ENCODE measurements at places on chromosomes 5 and 9.

DNA sequence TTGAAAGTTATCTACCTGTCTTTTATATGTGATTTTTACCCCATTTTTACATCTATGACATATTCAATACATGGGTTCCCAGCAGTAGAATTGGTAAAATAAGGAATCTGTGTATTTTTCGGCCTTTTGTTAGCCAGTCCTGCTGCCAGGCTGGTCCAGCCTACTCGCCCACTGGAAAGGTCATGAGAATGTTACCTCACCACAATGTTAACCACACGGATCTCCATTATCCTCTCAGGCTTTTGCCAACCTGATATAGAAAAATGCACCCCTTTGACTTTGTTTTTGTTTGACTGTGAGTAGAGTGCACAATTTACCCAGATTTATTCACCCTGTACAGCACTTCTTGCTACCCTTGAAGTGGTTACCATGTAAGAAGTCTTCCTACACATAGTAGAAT lies 167.2 kb downstream of the CTNND2 start:
- DNase-seq = no peak

- DNase-seq = no peak
Observed at GRCh38 chr9:86036555-86036954, 62.8 kb downstream of the GOLM1 start.

GRCh38 chr9:135530146-135530545 lies 8.9 kb downstream of the LCN1 start:
- no peak for DNase-seq

GRCh38 chr9:88816591-88816990 lies 174.7 kb upstream of the S1PR3 start:
- DNase-seq = no peak

- DNase-seq = no peak
Observed at GRCh38 chr5:160306696-160307095, 5.7 kb downstream of the CCNJL start.

- no peak for DNase-seq
Observed at GRCh38 chr5:131381777-131382176, 117.9 kb downstream of the CDC42SE2 start.

- DNase-seq = no peak
Observed at GRCh38 chr5:16992006-16992405, 55.9 kb upstream of the MYO10 start.

DNA sequence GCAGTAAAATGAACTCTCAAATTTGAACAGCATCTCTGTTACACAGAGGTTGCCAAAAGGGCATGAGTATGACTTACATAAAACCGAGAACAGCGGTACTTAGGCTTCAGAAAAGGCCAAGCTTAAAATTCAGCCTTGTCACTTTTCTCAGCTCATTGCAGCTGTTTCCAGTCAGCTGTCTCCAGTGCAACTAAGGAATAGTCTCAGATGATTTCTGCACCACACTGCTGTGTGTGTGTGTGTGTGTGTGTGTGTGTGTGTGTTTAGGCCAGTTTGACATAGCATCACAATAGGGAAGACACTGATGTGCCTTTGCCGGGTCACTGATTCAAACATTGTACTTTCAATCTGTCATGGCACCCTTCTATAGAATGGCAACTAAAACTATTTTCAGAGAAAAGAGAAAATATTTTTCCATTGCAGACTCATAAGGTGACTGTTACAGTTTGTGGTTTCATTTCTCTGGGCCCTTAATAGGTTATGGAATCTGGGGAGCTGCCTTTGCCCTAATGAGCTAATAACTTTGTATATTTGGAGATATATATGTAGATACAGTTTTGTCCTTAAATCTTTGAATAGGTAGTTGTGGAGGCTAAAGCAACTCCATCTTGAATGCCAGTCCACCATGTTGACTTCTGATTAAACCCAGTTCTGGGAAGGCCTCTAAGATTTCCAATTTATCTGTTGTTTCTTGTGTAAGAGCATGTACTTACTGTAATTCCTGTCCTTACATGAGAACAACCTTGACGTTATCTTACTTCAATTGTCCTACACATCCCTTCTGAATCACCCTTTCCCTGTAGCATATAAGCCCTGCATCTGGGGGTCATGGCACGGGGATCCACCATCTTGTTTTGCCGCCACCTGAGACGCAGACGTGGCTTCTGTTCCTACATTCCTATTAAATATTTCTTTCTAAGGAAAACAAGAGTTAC lies 4.5 kb downstream of the LSM11 start:
- DNase-seq = no peak

DNA sequence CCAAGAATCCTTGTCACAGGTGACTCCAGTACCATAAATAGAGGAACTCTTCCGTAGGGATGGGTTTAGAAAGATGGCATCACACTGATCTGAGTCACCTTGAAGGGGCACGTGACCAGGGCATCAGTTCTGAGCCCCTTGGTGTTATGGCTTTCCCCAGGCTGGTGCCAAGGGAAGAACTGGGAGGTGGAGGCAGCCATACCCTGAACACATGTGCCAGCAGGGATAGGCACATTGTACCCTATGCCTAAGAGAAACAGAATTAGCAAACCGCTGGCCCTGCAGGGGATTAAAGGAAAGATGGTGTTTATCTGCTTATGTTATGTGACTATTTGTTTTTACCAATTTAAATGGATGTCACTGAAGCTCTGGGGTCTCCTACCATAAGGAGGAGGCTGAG lies 196.2 kb downstream of the RGS3 start:
- DNase-seq = no peak

- no peak for DNase-seq
Observed at GRCh38 chr9:33837138-33837537, 20.2 kb downstream of the UBE2R2 start.

GRCh38 chr5:99247346-99247745 lies 318.5 kb upstream of the CHD1 start:
- no peak for DNase-seq

- DNase-seq = no peak
Observed at GRCh38 chr5:83517072-83517687, 45.6 kb downstream of the VCAN start.

- no peak for DNase-seq
Observed at GRCh38 chr5:109844695-109845094, 155.0 kb downstream of the MAN2A1 start.

DNA sequence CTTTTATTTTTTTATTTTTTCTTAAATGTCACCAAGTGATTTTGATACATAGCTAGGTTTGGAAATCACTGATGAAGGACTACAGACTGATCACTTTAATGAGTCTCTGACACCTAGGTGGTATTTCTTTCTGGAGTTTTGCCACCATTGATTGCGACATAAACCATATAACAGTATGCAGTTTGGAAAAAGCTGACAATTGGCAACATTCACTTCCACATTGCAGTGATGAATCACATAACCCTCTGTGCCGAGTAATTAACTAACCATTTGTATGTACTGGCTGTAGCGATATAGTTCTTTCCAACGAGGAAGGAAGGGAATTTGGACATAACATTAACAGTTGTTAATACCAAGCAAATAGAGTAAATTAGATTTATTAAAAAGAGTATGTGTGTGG lies 222.9 kb upstream of the EFNA5 start:
- no peak for DNase-seq

- no peak for DNase-seq
Observed at GRCh38 chr5:158545949-158546530, 553.7 kb downstream of the EBF1 start.

DNA sequence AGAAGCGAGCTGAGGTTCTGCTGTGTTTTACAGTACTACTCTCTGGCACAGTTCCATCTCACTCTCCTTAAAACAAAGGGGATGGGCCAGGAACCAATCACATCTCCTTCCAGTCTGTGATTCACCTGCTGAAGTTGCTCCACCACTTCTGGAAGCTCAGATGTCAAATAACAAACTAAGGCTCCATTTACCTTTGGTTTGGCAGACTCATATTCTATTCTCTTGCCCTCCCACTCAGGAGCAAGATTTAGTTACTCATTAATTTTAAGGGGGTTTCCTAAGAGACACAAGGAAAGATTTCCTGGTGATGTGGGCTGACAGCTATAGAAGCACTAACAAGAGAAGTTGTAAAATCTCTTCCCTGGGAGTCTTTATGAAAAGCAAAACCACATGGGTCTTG lies 37.8 kb upstream of the KIF2A start:
- DNase-seq = no peak

DNA sequence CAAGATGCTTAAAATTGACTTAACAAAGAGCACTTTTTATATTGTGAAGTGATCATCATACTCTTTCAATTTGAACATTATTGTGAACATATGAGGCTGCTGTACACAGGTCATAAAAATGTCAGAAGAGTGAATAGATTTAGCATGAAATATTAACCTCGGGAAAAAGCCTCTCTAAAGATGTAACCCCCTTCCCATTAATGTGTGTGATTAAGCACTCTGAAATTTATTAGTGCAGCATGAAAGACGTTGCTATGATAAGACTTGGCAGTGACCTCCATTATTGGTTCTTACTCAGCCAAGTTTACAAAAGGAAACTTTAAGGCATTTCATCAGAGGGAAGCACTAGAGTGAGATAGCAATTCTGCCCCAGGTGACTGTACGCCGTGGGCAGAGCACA lies 326.5 kb downstream of the NTRK2 start:
- no peak for DNase-seq

DNA sequence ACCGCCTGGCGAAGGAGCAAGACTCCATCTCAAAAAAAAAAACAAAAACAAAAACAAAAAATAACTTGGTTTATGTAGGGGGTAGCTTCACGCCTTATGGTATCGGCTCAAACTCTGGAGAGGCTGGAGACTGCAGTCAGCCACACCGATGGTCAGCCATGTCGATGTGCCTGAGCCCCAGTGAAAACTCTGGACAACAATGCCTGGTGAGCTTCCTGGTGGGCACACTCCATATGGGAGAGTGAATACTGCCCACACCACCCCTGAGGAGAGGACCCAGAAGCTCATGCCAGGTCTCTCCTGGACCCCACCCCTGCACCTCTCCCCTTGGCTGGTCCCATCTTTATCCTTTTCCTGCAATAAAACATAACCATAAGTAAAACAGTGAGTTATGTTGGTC lies 19.6 kb downstream of the IPPK start:
- DNase-seq = no peak

DNA sequence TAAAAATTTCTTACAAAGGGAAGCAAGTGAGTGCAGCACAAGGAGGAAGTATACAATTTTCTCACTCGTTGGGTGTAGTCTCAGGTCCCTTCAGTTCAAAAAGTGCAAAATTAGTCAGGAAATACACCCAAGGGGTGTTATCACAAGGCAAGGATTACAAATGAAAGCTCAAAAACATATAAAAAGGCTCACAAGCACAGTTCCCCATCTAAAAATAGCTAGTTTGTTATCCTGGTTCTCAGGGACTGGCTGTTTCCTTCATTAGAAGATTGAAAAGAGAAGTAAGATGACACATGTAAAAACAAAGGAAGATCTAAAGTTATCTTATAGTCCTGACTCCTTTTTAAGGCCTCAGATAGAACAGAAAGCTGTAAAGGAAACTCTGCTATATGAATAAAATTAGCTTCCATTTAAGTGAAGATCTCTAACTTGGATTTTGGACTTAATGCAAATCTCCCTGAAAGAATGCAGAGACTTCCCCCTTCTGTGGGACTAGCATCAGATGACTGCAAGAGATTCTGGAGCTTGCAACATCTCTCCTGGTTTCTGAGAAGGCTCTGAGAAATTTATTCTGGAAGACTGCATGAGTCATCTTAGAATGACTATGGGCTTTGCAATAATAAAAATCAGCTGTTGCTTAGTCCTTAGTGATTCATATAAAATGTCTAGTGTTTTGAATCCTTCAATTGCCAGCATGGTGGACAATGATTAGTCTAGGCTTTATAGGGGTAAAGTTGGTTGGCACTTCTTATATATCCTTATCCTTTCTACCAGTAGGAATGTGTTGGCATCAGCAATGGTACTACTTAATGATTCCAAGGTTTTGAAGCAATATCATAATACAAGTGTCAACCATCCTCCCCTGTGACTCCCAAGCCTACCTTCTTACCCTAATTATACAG lies 25.4 kb downstream of the DAB2 start:
- DNase-seq = no peak

DNA sequence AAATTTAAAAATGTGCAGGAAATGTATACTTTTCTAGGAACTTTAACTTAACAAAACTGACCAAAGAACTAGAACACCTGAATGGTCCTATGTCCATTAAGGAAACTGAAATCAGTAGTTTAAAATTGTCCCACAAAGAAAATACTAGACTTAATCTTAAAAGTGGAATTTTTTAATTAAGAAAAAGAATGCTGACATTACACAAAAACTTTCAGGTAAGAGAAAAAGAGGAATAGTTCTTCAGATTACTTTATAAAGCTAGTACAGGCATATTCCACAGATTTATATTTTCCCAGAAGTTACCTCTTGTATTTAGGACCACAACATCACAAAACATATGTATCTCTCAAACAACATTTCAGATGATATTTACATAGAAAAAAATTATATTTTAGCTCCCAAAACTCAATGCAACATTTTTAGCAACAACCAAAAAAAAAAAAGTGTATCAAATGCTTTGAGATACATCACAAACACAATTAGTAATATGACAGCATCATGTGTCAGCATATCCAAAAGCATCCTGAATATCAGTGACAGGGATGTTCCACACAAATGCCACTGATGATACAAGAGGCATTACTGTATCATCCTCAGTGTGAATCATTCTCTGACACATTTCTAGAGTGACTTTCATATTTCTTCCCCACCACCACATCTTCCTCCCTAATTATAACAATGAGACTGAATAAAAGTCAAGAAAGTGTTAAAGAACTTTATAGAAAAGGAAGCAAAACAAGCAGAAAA lies 264.0 kb downstream of the EPB41L4A start:
- DNase-seq = no peak

DNA sequence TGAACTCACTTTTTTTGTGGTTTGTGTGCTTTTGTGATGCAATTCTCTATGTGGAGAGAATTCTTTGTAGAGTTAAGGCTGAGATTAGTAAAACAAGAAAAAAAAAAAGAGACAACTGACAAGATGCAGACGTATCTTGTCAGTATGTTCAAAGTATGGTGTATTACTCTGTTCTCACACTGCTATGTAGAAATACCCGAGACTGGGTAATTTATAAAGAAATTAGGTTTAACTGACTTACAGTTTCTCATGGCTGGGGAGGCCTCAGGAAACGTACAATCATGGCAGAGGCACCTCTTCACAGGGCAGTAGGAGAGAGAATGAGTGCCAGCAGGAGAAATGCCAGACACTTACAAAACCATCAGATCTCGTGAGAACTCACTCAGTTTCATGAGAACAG lies 475.2 kb upstream of the CDH18 start:
- no peak for DNase-seq

GRCh38 chr5:83378624-83379289 lies 92.8 kb upstream of the VCAN start:
- no peak for DNase-seq

GRCh38 chr5:3121813-3122212 lies 370.3 kb upstream of the IRX2 start:
- no peak for DNase-seq

Measured in thymus (tissue), 14 donors.